ENCODE measurements at places on chromosomes 4 and X. TPM values are rescaled to one million over a fixed set of nuclear protein-coding genes. Genes with fewer than 3 reads are reported as not detected.

DNA sequence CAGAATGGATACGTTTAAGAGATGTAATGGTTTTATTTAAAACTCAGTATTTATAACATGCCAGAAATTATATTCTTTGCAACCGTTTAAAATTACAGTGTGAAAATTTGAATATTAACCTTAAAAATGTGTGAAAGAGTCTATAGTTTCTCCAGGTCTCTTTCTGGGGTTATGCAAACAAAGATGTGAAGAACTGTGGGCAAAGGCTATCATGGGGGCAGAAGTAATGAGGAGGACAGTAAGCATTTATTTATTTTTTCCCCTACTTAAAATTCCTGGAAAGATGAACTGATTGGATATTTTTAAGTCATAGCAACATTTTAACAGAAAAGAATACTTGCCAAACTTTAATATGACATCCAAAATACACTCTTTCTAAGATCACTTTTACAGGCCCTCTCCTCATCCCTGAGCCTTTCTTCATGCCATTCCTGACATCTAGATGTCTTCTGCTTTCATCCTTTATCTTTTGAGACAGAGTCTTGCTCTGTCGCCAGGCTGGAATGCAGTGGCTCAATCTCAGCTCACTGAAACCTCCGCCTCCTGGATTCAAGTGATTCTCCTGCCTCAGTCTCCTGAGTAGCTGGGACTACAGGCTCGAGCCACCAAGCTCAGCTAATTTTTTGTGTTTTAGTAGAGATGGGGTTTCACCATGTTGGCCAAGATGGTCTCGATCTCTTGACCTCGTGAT lies 46.1 kb downstream of the TMEM131L start:
- peaks cover 10% of the 10 kb centered on the region for H3K4me1 ChIP-seq
- H3K27me3 ChIP-seq: no peaks in the 10 kb centered on the region
- no peak for DNase-seq
- H3K27ac ChIP-seq: no peak overlapping the region

DNA sequence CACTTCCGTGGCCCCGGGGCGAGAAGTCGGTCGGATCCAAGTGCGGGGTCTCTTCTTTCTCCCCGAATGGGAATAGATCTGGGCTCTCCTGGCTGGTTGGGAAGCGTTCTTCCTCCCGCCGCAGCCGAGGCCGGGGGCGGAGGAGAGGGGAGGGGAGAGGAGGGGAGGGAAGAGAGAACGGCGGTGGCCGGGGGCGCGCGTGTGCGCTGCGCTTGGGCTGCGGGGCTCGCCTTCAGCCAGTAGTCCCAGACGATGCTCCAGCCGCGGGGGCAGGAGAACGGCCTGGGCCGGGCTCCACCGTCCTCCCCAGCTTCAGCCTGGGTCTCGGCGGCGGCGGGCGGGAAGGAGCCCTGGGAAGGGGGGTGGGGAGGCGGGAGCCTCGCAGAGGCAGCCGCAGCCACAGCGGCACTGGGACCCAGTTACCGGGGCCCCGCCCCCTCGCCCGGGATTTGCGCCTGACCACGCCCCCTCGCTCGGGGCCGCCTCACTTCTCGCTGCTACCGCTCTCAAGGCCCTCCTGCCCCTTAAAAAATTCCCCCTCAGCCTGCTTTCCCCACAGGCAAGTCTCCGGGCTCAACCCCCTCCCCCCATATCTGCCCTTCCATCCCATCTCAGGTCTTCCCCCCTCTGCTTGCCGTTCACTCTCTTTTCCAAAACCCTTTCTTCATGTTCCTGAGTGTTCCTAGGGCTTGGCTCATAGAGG lies at the start of gene FGD1:
Gene FGD1, minus strand, starts transcription at position 421 of the 703 bp plus-strand sequence. CDS start 802 bp downstream, outside the sequence.
- peaks cover 2% of the 10 kb centered on the region for H3K4me1 ChIP-seq
- H3K27me3 ChIP-seq: no peaks in the 10 kb centered on the region
- no peaks in the 10 kb centered on the region for H3K36me3 ChIP-seq
- peak within 1 kb of the TSS; percentile 89 for H3K27ac ChIP-seq
- peak within 1 kb of the TSS; percentile 61 for H3K4me3 ChIP-seq

GRCh38 chr4:26242451-26242850 lies 78.4 kb upstream of the RBPJ start:
- DNase-seq: no peak
- no peaks in the 10 kb centered on the region for H3K36me3 ChIP-seq
- H3K27ac ChIP-seq: no peak overlapping the region
- H3K4me1 ChIP-seq: no peaks in the 10 kb centered on the region
- H3K4me3 ChIP-seq: no peak overlapping the region

GRCh38 chrX:106608016-106608415 lies 3.8 kb upstream of the RADX start:
- no peaks in the 10 kb centered on the region for H3K27me3 ChIP-seq
- no peaks in the 10 kb centered on the region for H3K36me3 ChIP-seq
- no peak for DNase-seq
- no peak overlapping the region for H3K4me3 ChIP-seq
- no peaks in the 10 kb centered on the region for H3K4me1 ChIP-seq

DNA sequence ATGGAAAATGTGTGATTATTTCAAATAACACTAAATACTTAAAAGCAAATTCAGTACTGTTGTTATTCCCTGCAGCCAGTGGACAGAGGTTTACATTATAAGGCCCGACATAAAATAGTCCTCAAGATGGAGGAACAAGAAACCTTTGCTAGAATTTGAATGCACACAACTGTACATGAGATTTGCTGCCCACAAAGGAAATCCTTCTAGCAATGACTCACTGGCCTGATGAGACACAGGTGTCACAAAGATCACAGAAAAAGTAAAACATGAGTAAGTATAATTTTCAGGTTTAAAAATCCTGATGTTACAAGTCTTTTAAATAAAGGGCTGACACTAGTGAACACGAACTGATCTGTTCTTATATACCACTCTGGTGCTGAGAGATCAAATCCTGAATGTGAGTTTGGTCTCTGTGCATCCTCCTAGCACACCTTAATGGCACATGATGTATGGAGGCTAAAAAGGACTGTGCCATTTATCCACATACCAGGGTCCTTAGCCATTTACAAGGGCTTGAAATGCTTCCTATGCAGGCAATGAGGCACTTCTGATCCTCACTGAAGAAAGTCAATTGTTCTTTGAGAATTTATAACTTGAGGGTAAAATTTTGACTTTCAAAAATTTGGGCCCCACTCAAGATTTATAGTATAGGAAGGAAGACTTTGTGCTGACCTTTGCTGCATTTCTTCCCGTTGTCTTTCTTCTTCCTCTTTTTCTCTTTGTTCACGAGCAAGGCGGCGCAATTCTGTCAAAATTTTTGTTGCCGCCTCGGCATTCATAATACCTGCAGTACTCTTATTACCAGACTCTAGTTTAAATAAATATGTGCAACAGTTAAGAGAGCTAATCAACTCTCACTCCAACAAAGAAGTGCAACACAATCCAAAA lies 23.0 kb downstream of the MAP7D3 start:
- no peak for DNase-seq
- no peak overlapping the region for H3K4me3 ChIP-seq
- no peaks in the 10 kb centered on the region for H3K27me3 ChIP-seq
- H3K4me1 ChIP-seq: no peaks in the 10 kb centered on the region

DNA sequence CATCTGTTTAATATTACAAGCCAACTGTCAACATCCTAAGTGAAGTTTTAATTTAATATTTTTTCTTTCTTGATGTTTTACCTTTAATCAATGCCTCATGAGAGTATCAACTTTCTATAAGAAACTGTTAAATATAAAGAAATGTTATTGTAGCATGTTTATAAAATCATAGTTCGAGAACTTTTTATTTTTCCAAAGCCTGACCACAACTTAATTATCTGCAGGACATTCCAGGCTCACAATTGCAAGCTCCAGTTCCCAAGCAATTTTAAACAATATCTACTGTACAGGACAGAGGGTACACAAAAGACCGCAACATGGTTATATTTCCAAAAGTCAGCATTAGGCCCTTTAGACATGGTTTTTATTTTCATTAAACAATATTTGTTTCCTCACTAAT lies 20.1 kb downstream of the STX18 start:
- no peak overlapping the region for H3K4me3 ChIP-seq
- no peaks in the 10 kb centered on the region for H3K36me3 ChIP-seq
- no peak overlapping the region for H3K27ac ChIP-seq
- no peak for DNase-seq

The HPRT1 gene
- 32.3 TPM for polyA plus RNA-seq

The IL1RAPL1 gene
- polyA plus RNA-seq: not detected

The TLR8 gene
- polyA plus RNA-seq: 1.6 TPM

The IL2 gene
- not detected for polyA plus RNA-seq

The DACH2 gene
- not detected for polyA plus RNA-seq

The COL4A6 gene
- polyA plus RNA-seq: 0.75 TPM

The DDIT4L gene
- 2.0 TPM for polyA plus RNA-seq

Data from aorta (tissue), 5 donors.